Activated CD4-positive, CD25-positive, alpha-beta regulatory T cell treated with anti-CD3 and anti-CD28 coated beads, Interleukin-2, amount 50 U/mL, for 72 hours (primary cell): ENCODE measurements at places on chromosomes 16 and 17.

GRCh38 chr17:60139438-60140285 is 10.1 kb upstream of the CA4 start:
- peak; percentile 69 for DNase-seq

DNA sequence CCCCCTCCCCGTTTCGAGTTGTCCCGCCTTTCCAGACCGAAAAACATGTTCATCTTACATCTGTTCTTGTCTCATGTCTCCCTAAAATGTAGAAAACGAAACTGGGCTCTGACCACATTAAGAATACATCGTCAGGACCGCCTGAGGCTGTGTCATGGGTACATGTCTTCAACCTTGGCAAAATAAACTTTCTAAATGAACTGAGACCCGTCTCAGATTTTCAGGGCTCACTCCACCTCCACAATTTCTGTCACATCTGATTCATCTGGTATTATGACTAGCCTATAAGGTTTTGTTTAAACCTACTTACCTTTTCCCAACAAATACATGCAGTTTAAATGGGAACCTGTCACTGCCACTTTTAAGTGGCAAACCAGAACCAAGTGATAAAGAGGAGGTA is 621 bp downstream of the SDR42E1 start:
- DNase-seq, result no peak

GRCh38 chr17:80960037-80960796 is 31.4 kb upstream of the CHMP6 start:
- DNase-seq, result no peak

- no peak for DNase-seq
Measured at GRCh38 chr16:22754577-22754976, 59.4 kb upstream of the HS3ST2 start.

GRCh38 chr17:45688820-45689219 is 95.3 kb upstream of the CRHR1 start:
- no peak for DNase-seq

GRCh38 chr16:11297492-11298142 is 16.5 kb upstream of the PRM1 start:
- DNase-seq, result peak; percentile 69

- no peak for DNase-seq
Measured at GRCh38 chr16:27907457-27907972, 156.0 kb downstream of the GSG1L start.

DNA sequence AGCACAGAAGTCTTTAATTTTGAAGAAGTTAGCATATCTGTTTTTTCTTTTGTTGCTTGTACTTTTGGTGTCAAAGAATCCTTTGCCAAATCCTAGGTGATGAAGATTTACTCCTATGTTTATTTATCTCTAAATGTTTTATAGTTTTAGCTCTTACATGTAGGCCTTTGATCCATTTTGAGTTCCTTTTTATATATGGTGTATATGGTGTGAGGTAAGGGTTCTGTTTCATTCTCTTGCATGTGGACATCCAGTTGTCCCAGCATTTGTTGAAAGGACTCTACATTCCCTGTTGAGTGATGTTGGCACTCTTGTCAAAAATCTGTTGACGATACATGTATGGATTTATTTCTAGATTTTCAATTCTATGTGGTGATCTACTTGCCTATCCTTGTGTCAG is 62.2 kb downstream of the RNF213 start:
- DNase-seq, result no peak

GRCh38 chr17:69427486-69428197 is 13.1 kb downstream of the MAP2K6 start:
- no peak for DNase-seq

- DNase-seq, result no peak
Measured at GRCh38 chr17:28392491-28392890, 13.5 kb downstream of the SLC46A1 start.

- no peak for DNase-seq
Measured at GRCh38 chr16:30904114-30904780, 7.8 kb downstream of the CTF1 start.

DNA sequence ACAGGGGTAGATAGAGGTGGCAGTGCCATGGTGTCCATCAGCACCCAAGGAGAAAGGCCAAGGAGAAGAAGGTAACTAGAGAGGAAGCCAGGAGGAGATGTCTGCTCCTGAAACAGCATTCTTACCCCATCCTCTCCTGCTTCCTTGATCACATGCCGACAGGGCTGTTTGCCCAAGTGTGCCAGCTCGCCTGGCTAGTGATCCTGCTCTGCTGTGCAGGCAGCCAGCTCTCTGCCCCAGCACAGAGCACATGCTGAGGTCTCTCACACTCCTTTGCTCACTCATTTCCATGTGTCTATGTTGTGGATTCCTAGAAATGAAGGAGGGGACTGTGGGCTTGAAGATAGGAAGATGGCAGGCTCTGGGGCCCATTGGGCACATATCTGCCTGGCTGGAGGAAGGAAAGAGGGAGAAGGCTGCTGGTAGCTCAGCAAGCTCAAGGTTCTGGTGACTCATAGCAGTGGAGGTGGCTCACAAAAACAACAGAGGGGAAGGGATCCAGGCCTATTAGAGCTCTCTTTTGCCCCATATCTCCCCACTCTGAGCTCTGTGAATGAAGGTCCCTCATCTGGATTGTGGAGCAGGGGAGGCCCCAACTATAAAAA is 54.3 kb downstream of the NEUROD2 start:
- no peak for DNase-seq

DNA sequence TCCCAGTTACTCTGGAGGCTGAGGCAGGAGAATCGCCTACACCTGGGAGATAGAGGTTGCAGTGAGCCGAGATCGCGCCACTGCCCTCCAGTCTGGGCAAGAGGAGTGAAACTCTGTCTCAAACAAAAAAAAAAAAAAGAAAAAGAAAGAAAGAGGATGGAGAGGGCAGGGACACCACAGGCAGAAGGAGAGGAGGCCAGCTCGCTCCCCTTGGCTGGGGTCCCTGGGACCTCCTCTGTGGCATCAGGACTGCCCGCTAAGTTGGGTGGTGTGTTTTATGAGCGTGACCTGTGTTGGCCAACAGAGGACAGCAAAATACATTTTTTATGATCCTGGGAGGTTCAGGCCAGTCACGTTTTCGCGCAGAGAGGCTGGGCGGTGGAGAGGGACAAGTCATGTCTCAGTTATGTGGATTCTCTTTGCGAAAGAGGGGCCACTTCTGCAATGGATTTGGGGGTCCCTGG is 229.6 kb downstream of the MRTFB start:
- DNase-seq, result no peak

DNA sequence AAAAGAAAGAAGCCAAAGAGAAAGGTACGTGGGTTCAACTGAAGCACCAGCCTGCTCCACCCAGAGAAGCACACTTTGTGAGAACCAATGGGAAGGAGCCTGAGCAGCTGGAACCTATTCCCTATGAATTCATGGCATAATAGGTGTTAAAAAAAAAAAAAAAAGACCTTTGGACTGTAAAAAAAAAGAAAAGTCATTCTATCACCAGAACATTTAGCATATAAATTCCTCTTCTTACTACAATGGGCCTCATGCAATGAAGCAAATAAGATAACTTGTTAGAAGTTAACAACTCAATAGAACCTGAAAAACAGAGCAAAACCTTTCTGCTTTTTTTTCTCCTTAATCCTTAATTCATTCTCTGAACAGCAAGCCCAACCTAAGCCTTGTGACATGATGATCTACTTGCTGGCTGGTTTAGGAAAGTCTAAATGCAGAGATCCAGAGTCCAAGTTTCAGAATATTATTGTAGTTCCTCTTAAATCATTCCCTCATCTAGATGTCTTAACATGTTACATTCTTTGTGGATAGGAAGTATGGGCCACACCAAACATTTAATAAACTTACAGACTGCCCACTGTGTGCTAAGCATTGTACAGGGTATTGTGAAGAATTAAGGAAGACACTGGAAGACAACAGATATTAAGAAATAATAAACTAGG is 45.4 kb downstream of the BRCA1 start:
- no peak for DNase-seq

GRCh38 chr16:27193300-27193990 is 9.9 kb upstream of the KDM8 start:
- no peak for DNase-seq

DNA sequence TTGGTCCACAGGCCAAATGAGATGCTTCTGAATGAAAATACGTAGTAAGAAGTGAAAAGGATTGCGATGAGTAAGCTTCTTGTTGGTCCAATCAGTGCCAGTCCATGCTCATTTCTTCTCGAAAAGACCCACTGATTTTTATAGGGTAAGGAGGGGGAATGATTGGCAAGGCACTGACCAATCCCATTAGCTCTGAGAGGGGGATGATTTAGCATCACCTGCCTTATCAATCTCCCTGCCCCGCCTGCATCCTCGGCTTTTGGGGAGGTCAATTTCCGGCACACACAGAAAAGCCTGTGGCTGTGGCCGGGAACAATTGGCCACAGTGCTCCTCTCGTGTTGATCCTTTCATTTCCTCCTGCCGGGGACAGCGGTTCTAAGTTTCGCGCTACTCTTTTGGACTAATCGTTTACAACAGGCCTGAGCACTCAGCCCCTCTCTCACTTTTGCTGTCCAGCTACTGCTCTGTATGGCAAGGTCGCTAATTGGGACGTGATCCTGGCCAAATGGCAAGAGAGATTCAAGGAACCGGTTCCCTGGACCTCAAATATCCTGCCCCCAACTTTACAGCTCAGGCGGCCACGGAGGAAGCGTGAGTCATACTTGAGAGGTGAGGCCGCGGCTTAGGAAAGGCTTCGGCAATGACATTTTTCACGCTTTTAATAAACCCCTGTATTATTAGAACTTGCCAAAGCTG is 43.1 kb downstream of the TBX4 start:
- DNase-seq, result no peak

- no peak for DNase-seq
Measured at GRCh38 chr17:58911741-58912343, 156.2 kb downstream of the PPM1E start.

- peak; percentile 37 for DNase-seq
Measured at GRCh38 chr16:15427648-15428239, 6.6 kb upstream of the BMERB1 start.

GRCh38 chr16:78778101-78779004 is 678.9 kb downstream of the WWOX start:
- peak; percentile 53 for DNase-seq

DNA sequence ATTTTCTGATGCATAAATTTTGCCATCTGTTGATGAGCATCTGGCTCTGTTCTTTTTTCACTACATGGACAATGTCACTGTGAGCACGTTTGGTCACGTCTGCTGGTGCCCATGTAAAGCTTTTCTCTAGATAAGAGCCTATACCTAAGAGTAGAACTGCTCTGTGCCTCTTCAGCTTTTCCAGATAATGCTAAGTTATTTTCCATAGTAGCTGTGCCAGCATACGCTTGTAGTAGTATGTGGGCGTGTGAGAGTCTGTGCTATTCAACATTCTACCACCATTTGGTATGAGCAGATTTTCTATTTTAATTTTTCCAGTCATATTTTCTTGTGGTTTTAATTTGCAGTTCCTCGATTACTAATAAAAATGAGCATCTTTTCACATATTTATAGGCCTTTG is 33.2 kb downstream of the VPS35L start:
- DNase-seq, result no peak

GRCh38 chr17:52831536-52831935 is 673.0 kb upstream of the CA10 start:
- DNase-seq, result no peak

GRCh38 chr16:57127836-57128235 is 35.5 kb downstream of the CPNE2 start:
- DNase-seq, result no peak

- DNase-seq, result no peak
Measured at GRCh38 chr17:58538811-58539409, 24.5 kb upstream of the MTMR4 start.

- DNase-seq, result no peak
Measured at GRCh38 chr17:7224661-7225111, 4.9 kb downstream of the ACADVL start.

- no peak for DNase-seq
Measured at GRCh38 chr16:79365702-79366101, 234.8 kb downstream of the MAF start.

- DNase-seq, result peak; percentile 79
Measured at GRCh38 chr17:27236717-27237315, 57.1 kb upstream of the WSB1 start.

- no peak for DNase-seq
Measured at GRCh38 chr16:75621170-75621477, 2.0 kb downstream of the ADAT1 start.

- DNase-seq, result no peak
Measured at GRCh38 chr17:67121316-67121891, 77.0 kb downstream of the CACNG1 start.

- DNase-seq, result peak; percentile 80
Measured at GRCh38 chr16:29811170-29811895, 660 bp upstream of the PRRT2 start.

DNA sequence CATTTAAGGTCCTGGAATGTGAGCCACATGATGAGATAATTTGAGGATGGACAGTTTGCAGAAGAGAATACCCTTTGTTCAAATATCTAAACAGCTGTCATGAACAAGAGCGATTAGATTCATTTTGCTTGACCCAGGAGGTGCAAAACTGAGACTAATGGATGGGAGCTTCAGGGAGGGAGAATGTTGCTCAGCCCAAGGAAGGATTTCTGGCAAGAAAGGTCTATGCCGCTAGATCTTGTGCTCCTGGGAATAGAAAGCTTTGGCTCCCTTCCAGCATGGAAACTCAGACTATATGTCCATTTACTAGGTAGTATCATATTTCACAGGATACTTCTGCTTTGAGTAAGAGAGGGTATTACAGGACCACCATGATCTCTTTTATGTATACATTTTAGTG is 14.8 kb upstream of the CDH11 start:
- no peak for DNase-seq

- no peak for DNase-seq
Measured at GRCh38 chr17:81002409-81003361, 11.0 kb downstream of the CHMP6 start.

DNA sequence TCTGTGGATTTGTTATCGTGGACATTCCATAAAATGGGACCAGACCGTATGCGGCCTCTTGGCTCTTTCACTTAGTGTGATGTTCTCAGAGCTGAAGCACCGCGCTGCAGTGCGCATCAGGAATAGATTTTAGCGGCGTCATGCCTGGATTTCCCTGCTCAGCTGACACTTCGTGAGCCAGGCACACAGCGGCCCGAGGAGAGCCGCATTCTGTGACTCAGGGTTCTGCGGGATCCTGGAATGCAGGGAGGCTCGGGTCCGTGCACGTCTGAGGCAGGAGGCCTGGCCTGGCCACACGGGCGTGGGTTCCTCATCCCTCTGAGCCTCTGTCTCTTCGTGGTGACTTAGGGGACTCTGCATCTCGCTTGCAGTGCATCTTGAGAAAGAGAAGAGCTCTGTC is 13.4 kb downstream of the CBFA2T3 start:
- no peak for DNase-seq

DNA sequence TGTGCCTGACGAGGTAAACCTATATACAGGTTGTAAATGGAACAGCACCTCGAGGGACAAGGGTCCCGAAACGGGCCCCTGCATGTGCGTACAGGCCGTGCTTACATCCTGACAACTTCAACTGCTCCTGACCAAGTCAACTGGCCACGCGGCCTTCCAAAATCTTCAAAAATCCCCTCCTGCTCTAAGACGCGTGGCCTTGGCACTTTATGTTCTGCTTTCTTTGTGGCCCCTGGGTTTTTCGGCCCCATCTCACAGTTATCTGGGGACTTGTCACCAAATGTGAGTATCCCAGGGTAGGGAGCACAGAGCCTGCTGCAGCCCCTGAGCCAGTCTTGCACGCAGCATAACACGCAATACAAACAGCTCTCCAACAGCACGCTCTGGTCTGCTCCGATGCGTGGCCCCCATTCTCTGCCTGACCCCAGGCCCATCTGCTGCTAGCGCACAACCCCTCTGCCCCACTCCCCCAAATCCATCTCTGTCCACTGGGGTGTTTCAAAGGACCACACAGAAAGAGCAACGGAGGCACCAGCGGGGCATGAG is 659 bp downstream of the RPH3AL start:
- no peak for DNase-seq

GRCh38 chr17:62652251-62653001 is 25.0 kb downstream of the MRC2 start:
- peak; percentile 40 for DNase-seq

GRCh38 chr17:45162025-45162687 is 481 bp downstream of the HEXIM2 start:
- no peak for DNase-seq
